CD4-positive, alpha-beta T cell treated with Interleukin-15 for 4 hours (primary cell): ENCODE measurements at places on chromosomes 4 and X.
A peak's percentile ranks its signal among the peaks of the same experiment; 100 is the strongest.

DNA sequence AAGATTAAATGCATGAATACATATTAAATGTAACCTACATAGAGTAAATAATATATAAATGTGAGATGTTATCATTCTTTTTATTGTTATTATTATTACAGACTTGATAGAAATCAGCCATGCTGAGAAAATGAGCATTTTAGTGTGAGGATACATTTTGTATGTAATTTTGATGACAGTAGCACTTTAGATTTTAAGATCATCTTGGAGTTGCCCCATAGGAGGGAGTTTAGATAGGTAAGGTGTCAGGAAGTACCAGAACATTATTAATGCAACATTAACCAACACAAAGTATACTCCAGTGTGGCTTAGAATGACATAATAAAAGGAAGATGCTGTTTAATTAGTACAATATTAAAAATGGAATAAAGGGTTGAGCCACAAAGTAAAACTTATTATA is 8.4 kb downstream of the TMPRSS11A start:
- DNase-seq: no peak

- no peak for DNase-seq
These were observed 506.6 kb upstream of the AGA start for GRCh38 chr4:177948853-177949252.

- no peak for DNase-seq
These were observed 37.5 kb downstream of the PNPLA4 start for GRCh38 chrX:7889680-7890079.

- no peak for DNase-seq
These were observed 119.6 kb downstream of the CBLL2 start for GRCh38 chrX:22392133-22392948.

DNA sequence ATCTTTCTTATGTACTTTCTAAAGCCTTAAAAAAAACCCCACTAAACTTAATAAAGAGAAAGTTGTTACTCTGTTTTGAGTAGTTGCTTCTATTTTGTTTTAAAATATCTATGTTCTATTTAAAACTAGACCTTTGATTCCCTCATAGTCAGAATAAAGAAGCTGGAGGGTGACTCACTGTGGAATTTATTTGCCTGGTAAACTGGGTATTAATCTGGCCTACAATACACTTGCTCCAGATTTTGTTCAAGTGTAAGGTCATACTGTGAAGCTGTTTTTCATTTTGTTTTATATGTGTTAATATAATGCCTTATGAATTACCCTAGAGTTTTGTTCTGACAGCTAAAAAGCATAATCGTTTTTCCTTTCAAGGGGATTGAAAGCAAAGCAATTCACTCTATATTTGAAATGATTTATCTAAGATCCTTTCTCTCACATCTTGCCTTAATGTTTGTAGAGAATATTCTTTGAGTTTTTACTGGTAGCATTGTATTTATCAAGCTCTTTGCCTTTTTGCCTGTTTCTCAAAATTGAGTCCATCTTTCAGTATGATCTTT is 277.4 kb upstream of the PITX2 start:
- no peak for DNase-seq

DNA sequence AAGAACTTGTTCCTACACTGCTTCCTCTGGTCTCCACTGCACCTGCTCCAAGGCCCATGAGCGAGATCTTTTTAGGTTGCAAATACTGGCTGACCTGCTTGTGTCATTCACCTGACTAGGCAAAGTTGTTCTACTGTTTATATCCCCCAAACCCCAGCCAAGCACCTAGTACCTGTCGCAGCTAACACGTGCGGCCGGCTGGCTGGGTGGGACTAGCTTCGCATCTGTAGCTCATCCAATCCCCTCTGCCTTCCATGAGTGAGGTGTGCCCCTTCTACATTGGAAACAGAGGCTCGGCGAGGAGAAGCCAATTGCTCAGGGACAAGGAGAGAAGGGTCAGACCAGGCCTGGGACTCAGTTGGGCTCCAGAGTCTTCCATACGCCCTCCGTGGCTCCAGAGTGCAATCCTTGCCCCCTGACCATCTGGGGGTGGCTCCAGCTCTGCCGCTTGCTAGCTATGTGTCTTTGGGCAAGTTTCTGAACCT is 86.5 kb downstream of the WFS1 start:
- no peak for DNase-seq

DNA sequence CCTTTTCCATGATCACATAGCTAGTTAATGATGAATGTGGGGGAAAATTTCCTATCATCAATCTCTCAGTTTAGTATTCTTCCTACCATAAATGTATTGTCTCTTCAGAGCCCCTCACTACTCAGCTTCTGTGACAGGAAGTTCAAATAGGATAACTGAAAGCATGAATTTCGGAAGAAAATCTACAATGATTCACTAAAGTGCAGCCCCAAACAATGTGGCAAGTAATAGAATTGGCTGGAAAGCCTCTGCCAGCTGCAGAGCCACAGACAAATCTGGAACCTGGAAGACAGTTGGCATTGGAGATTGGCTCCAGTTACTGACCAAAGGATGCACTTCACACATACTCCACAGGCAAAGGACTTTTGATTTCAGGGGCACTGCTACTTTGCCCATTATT is 35.2 kb downstream of the EGF start:
- no peak for DNase-seq

DNA sequence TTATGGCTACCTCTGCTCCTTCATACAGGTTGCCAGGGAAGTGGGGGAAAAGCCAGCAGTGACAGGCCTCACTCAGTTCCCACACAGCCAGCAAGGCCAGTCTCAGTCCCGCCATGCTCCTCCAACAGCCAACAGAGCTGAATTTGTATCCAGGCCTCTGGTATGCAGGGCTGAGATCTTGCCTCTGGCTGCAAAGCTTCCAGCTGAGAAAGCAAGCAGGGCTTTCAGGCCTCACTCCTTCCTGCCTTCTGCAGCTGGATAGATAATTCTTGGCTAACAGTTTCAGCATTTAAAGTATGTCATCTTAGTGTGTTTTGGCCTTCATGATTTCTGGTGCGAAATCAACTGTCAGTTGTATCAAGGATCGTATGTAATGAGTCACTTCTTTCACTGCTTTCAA is 103.6 kb downstream of the GNL3L start:
- no peak for DNase-seq

DNA sequence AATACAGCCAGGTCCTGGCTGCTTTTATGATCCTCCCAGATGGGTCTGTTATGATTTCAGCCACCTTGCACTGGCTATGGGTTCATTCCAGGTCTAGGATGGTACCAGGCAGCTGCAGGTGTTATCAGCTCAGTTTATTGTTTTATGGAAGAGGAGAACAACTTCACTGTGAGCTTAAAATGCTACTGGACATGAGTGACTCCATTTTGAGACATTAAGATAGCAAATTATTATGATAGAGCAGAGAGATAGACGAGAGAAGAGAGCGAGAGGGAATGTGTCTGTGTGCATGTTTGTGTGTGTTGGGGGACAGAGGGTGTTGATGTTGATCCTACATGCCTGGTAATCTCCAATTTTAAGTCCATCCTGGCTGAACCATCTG is 820.2 kb downstream of the FSTL5 start:
- no peak for DNase-seq

- no peak for DNase-seq
These were observed 9.7 kb downstream of the SLC39A8 start for GRCh38 chr4:102335616-102336015.

- no peak for DNase-seq
These were observed 5.4 kb downstream of the OCIAD2 start for GRCh38 chr4:48901196-48901595.

GRCh38 chrX:115952417-115953092 is 218.0 kb upstream of the AGTR2 start:
- DNase-seq: no peak

GRCh38 chr4:7299010-7299907 is 106.9 kb downstream of the SORCS2 start:
- DNase-seq: no peak

- DNase-seq: no peak
These were observed 45.6 kb upstream of the GRPR start for GRCh38 chrX:16077811-16078210.

GRCh38 chrX:150364347-150365050 is 1.4 kb downstream of the MAMLD1 start:
- no peak for DNase-seq

DNA sequence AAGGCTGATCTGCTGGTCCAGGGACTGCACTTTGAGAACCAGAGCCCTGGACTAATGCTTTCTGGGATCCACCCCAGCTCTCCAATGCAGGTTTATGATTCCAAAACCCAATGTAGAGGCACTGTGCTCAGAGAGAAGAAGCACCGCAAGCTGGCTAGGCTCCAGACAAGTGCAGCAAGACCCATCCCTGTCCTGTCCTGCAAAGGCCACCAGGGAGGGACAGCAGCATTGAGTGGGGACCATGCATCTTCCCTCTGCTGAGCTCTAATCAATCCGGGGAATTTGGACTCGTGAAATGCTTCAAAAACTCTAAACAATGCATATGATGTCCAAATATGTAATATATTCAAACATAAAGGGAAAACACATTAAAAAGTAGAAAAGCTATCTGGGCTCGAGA is 10.8 kb upstream of the NSG1 start:
- no peak for DNase-seq

DNA sequence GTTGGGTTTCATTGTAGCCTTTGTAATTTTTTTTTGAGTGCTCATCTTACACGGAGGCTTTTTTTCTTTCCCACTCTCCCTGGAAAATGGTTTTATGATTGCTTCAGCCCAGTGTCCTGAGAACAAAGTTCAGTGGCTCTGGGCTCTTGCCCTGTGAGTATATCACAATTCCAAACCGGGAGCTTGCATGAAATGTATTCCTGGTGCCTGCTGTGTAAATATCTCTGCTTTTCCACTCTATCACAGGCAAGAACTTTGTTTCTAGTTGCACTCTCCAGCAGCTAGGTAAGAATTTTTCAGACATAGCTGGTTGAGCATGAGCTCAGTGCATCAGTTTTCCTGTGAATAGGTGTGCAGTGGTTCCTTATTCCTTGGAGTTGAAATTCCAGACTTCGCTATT is 60.8 kb downstream of the SUPT20HL2 start:
- no peak for DNase-seq

- no peak for DNase-seq
These were observed 44.7 kb downstream of the SCD5 start for GRCh38 chr4:82753725-82754410.

GRCh38 chr4:121952290-121952689 is 430 bp upstream of the TRPC3 start:
- no peak for DNase-seq

DNA sequence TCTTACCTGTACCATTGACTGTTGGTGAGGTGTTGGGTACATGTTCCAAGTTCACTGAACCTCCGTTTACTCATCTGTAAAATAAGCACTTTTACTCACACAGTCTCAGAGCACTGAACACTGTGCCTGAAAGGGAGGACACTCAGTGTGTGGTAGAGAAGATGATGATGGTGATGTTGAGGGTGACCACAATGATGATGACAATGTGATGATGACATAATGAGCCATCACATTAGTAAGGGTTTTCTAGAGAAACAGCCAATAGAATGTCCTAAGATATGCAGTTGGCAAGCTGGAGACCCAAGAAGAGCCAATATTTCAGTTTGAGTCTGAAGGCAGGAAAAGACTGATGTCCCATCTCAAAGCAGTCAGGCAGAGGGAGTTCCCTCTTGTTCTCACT is 315.4 kb upstream of the IGFBP7 start:
- no peak for DNase-seq

- no peak for DNase-seq
These were observed 95.3 kb downstream of the COMMD8 start for GRCh38 chr4:47368211-47368610.

DNA sequence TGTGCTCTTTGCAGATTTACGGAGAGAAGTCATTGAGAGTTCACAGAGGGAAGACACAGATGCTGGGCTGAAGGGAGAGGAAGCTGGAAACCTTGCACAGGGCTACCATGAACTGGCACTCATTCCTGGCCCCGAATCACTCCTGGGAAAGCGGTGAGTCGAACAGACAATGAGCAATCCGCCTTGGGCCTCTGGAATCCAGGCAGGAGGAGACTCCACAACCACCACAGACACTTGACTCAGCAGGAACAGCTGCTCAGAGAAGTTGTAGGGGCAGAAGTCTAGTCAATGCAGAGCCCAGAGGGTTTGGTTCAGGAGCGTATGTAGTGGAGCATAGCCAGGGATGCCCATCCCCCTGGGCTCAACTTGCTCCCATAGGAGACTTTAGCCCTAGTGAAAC is 62.8 kb upstream of the GRIA3 start:
- DNase-seq: no peak

DNA sequence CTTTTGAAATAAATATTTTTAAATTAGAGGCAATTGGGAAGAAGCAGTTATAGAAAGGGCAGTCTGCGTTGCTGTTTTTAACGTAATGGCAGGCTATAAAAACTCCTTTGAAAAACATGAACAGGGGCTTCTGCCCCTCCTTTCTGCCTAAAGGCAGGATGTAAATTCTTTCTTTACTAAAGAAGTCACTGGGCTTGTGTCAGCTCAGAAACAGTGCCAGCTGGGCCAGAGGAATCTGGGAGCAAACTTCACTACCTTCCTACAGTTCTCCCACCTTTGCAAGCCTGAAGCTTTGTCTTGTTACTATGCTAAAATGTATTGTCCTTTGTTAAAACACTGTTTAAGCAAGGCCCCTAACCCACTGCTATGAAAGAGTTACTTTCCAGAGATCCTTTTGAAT is 1664.8 kb downstream of the RPA4 start:
- DNase-seq: no peak

DNA sequence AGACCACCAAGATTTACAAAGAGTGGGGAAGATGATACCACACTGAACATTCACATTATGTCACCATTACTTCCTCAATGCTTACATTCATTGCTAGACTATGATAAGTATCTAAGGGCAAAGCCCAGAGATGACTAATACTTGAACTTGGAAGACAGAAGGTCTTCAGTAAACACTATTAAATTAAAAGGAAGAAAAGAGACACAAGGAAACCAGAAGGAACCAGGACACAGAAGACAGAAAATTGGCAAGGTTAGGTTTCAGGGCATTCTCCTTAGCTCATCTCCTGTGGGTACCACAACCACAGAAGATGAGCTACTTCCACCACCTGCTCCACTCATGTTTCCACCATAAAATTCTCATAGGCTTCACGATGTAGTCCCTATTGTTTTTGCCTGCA is 64.9 kb downstream of the NLGN4X start:
- DNase-seq: no peak

- no peak for DNase-seq
These were observed 8.2 kb downstream of the PRRG3 start for GRCh38 chrX:151703487-151703886.

- peak; percentile 62 for DNase-seq
These were observed 35.1 kb downstream of the ENPEP start for GRCh38 chr4:110510955-110511544.

GRCh38 chr4:75715105-75715799 is 9.1 kb upstream of the USO1 start:
- DNase-seq: no peak

GRCh38 chrX:68686097-68686977 is 38.9 kb downstream of the STARD8 start:
- DNase-seq: no peak

- DNase-seq: no peak
These were observed 124.3 kb upstream of the TRIM2 start for GRCh38 chr4:153079857-153080391.
